ENCODE measurements at places on chromosomes 7 and 10.

DNA sequence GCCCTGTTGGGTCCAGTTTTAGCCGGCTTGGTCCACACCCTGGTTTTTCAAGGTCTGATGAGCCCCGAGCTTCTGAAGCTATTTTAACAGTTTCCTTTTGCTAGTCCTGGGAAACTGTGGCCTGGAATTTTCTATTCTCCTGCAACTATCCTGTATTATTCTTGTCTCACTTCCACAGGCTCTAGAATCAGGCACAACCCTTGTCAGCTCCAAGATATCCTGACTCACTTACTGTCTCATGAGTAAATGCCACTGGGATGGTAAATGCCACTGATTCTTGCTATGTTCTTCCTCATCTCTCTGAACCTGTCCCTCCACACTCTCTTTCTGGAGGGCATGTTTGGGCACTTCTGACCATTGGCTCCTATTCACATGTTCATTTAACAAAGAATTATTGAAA is 611.5 kb upstream of the IGFBP3 start:
- no peak for DNase-seq

DNA sequence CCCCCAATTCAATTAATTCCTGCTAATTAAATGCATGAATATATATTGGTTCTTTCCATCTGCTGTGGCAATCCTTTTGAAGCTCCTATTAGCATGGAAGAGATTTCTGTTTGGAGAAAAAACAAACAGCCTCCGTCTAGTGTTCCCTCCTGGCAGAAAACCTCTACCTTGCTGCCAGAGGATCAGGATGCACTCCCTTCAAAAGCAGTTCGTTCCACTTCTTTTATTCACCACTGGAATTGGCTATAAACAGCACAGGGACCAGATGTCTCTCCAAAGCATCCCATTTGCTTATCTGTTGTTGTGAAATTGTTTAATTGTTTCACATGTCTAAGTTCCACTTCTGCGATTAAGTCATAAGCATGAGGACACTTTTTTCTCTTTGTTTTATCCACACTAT is 77.8 kb upstream of the PTN start:
- DNase-seq = no peak

DNA sequence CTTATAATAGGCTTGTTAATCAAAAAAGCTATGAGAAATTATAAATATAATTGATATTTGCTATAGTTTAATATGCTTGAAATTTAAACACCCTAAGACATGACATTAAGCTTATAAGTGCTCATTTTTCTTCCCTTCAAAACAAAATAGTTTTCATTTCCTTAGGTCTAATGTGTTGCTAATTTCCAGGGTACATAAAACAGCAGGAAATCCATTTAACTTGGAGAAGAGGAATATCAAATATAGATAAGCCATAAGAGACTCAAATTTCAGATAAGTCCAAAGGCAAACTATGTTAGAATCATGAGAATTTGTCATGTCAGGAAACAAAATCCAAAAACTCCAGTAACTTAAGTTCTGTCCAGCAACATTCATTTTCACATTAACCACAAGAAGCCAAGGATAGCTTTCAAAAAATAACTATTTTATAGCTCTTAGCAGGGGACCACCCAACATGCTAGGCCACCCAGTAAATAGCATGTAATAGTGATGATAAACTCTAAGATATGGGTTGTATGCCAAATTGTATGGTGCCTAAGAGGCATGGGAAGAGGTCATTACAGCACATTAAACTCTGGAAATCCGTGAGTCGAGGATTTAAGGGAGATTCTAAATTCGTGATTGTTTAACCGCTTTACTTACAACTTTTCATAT is 298.1 kb downstream of the CRPPA start:
- DNase-seq = no peak

DNA sequence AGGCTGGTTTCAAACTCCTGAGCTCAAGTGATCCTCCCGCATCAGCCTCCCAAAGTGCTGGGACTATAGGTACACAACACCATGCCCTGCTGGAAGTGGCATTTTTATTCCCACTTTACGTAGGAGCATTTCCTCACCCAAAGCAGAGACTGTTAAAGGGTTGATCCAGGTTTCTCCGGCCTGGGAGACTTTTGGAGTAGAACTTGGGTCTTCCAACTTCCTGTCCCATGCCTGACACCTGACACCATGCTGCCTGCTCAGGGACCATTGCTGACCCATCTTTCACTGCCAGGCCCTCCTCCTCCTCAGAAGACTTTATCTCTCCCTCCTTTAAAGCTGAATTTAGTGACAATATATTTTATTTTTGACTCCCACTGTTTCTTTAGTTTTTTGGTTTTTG is 302.0 kb upstream of the LYZL1 start:
- DNase-seq = no peak

DNA sequence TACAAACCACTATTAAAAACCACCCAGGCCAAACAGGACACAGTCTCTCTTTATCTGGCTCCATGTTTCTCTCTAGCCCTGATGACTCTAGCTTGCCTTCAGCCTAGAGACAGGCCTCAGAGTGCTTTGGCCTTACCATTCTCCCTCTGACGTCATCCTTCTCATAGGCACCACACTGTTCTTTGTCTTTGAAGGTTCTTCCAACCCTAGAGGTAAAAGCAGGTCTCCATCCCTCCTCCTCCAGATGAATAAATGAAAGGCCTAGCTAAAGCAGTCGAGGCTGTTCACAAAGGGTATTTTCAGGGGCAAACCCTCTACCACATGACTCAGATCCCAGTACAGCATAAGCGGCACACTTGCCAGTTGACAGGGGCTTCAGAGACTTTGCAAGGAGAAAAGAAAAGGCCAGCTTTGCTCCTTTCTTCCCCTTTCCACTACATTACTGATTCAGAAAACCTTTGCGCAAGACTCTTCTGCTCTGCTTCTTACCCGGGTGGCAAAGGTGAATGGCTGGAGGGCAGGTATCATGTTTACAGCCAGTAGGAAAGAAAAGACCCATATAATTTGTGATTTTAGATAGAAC is 14.8 kb downstream of the NFE2L3 start:
- no peak for DNase-seq

GRCh38 chr10:80530251-80530650 is 7.5 kb upstream of the SH2D4B start:
- DNase-seq = peak; percentile 25
